Stimulated activated CD8-positive, alpha-beta memory T cell treated with anti-CD3 and anti-CD28 coated beads, Interleukin-4, amount 100 ng/mL, for 4 hours (primary cell): ENCODE measurements at places on chromosomes 5 and 9.

DNA sequence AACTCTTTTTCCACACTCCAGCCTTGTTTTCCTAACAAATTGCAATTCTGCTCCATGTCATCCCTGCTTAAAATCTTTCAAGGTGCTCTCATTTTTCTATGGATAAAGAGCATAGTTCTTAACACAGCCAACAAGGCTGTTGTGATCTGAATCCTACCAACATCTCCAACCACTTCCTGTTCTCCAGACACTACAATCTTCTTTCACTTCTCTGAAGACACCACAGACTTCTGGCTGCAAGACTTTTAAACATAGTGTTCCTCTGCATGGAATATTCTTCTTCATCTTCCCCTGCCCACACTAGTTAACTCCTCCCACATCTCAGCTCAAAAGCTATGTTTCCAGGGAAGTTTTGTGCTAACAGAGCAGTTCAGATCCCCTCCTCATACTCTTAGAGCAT, 404.8 kb downstream of the MAN2A1 start:
- no peak for DNase-seq

GRCh38 chr5:142119051-142119625, 10.6 kb downstream of the NDFIP1 start:
- DNase-seq, result no peak

- DNase-seq, result no peak
Measured at GRCh38 chr9:120932086-120932823, 5.7 kb upstream of the TRAF1 start.

GRCh38 chr5:35089334-35090314, 41.9 kb upstream of the AGXT2 start:
- DNase-seq, result peak; percentile 11

GRCh38 chr5:81909677-81910076, 62.1 kb upstream of the ATG10 start:
- DNase-seq, result no peak

- DNase-seq, result no peak
Measured at GRCh38 chr5:79798893-79799590, 109.4 kb downstream of the CMYA5 start.

- no peak for DNase-seq
Measured at GRCh38 chr5:36298552-36298951, 3.1 kb downstream of the RANBP3L start.

DNA sequence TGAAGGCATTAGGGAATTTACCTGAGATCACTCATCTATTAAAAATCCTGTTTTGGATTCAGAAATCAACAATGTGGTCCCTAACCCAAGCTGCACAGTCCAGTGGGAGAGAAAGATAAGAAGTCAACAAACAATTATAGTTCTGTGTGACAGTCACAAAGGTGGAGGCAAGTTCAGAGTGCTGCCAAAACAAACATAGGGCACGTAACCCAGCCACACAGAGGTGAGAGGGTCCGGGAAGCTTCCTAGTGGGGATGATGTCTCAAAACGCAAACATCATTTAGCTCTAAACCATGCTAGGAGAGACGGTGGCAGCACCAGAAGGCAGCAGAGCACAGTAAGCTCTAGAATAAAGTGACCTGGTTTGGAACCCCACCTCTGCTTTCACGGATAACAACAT, 158.9 kb downstream of the MAPKAP1 start:
- DNase-seq, result no peak
